Stimulated activated CD8-positive, alpha-beta memory T cell treated with anti-CD3 and anti-CD28 coated beads, Interleukin-4, amount 100 ng/mL, for 48 hours (primary cell): ENCODE measurements at places on chromosomes 3 and 15.
A peak's percentile ranks its signal among the peaks of the same experiment; 100 is the strongest.

DNA sequence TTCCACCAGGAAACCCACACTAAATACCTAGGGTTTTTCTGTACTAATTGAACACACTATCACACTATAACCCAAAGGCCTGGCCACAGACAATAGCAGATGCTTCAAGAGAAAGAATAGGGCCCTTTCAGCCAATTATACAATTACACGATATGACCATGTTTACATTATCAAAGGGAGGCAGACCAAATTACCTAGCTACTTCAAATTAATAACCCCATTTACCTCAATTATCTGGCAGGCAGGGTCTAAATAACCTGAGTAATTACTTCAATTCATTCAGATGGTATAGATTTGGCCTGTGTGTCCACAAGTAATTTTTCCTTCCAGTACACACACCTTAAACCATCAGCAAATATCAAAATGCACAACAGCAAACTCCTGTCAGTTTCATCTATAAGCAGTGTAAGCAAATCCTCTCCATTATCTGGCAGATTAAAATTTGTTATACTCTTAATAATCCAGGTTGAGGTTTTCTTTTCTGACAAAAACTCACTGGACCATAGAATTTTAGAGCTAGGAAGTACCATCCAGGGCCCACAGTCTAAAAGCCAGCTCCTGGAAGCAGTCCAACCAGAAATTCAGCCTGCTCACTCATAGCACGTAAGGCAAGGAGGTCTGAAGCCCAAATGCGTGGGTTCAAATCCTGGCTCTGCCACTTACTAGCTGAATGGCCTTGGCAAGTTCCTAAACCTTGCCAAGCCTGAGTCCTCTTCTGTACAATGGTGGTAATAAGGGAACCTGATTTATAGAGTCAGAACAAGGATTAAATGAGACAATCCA lies 51.8 kb downstream of the RFTN1 start:
- no peak for DNase-seq

GRCh38 chr15:80182611-80183261 lies 29.9 kb downstream of the FAH start:
- DNase-seq, result no peak

- DNase-seq, result no peak
Observed at GRCh38 chr3:147449669-147450068, 40.5 kb downstream of the ZIC1 start.

DNA sequence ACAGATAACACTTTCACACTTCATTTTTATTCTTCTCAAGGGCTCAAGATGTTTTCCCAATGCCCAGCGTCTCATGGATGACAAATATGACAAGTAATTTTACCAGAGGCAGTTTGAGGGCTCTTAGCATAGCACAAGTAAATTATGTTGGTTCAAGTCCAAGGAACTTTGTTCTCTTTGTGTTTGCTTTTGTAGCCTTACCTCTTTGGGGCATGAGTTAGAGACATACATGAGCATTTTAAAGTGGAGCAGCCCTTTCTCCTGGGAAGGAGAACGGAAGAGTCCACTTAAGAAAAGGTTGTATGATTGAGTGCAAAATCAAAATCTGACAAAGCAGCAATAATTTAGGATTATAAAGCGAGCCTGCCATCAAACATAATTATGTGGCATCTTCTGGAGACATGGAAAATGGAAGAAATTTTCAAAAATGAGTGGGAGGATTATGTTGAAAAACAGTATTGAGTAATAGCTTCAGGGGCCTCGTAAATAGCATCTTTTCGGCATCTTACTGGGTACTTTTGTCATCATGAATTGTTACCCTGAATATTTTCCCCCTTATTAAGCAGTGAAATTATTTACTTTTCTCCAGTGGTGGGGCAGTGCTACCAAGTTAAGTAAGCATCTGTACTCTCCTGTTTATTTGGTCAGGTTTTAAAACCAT lies 65.9 kb downstream of the PGPEP1L start:
- no peak for DNase-seq

DNA sequence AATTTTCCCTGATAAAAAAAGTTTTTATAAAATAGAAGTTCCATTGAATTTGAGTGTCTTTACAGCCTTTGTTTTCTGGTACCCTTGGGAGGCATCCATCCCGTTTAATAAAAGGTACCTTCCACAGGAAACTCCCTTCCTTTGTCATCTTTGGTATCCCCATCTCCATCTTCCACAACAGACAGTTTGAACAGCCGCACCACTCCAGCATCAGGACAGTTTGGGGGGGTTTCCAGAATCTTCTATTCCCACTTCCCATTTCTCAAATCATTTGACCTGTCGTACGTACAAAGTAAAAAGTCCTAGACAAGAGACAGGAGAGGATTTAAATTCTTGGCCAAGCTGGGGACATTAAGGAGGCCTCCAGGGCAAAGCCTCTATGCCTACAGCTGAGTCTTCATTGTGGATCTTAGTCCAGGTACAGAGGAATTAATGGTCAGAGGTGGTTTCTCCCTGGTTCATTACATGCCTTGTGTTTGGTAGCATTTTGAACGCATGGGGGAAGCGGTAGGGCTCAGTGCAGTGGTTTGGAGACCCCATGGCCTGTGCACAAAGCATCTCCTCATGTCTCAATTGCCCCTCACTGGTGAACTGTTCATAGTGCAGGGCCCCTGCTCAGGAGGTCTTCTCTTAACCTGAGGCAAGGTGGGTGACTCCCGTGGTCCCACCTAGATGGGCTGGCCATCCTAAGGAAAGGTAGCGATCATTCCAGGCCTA lies 19.4 kb upstream of the BCL2A1 start:
- no peak for DNase-seq

DNA sequence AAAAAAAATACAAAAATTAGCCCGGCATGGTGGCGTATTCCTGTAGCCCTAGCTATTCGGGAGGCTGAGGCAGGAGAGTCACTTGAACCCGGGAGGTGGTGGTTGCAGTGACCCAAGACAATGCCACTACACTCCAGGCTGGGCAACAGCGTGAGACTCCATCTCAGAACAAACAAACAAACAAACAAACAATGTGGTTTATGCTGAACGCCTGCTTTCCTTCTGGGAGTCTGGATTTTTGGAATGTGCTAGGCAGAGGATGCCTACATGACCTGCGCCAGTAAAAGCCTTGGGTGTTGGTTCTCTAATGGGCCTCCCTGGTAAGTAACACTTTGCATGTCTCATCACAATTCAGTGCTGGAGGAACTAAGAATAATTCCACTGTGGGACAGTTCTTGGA lies 43.5 kb downstream of the PCNP start:
- no peak for DNase-seq

GRCh38 chr3:114606336-114606735 lies 312.5 kb downstream of the TIGIT start:
- no peak for DNase-seq

GRCh38 chr15:88802991-88803240 lies 320 bp upstream of the ACAN start:
- no peak for DNase-seq

DNA sequence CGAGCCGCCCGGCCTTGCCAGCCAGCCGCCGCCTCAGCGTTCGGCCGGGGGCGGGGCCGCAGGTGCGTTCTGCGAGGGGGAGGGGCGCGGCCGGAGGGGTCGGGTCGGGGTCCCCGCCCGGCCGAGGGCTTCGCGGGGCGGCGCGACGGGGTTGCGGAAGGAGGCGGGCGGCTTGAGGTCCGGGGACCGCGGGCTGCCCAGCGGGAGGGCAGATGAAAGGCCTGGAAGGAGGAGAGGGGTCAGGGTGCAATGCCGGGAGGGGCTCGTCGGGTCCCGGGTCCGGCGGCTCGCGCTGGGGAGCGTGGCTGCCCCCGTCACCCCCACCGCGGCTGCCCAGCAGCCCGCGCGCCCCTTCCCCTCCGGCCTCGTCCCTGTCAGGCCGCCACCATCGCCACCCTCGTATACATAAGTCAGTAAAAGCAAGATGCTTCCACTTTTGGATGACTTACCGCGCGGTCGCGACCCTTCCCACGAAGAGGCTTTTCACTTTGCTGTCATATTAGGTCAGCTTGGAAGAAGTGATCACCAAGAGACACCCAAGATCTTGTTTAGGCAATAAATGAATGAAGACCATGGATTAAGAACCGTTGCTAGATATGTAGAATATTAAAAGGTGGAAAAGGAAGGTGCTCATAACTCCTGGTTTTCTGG lies 620 bp upstream of the ANP32A start:
- no peak for DNase-seq

DNA sequence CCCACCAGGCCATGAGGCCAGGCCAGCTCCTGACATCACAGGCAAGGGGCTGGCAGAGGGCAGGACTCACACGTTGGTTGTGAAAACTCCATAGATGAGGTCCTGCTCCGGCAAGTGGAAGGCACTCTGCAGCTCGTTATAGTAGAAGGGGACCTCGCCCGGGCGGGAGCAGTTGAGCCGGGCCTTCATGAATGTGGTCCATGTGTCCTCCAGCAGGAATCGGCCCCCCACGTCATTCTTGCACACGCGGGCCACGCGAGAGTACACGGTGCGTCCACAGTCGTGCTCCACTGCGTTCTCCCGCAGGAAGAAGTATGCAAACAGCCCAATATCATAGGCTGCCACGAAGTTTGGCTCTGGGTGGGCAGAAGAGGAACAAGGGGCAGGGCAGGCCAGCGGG lies 101.2 kb downstream of the SEMA5B start:
- no peak for DNase-seq

- DNase-seq, result peak; percentile 59
Observed at GRCh38 chr3:160400030-160400701, 716 bp downstream of the SMC4 start.

DNA sequence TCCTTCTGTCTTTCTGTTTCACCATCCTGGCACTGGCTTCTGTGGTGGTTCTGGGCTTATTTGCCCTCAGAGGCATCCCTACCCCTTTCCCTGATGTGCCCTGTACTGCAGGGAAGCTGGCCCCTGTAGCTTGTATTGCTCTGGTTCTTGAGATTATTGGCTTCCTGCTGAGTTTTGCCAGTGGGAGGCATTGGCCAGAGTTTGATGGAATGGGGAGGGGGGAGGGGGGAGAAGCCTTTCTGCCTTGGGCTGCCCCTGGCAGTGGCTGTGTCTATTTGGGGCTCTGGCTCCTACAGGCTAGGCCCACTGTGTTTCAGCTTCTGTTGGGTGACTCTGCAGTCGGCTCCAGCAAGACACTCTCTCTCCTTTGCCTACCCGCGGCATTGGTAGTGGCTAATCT lies 41.6 kb upstream of the SEMA6D start:
- DNase-seq, result no peak

DNA sequence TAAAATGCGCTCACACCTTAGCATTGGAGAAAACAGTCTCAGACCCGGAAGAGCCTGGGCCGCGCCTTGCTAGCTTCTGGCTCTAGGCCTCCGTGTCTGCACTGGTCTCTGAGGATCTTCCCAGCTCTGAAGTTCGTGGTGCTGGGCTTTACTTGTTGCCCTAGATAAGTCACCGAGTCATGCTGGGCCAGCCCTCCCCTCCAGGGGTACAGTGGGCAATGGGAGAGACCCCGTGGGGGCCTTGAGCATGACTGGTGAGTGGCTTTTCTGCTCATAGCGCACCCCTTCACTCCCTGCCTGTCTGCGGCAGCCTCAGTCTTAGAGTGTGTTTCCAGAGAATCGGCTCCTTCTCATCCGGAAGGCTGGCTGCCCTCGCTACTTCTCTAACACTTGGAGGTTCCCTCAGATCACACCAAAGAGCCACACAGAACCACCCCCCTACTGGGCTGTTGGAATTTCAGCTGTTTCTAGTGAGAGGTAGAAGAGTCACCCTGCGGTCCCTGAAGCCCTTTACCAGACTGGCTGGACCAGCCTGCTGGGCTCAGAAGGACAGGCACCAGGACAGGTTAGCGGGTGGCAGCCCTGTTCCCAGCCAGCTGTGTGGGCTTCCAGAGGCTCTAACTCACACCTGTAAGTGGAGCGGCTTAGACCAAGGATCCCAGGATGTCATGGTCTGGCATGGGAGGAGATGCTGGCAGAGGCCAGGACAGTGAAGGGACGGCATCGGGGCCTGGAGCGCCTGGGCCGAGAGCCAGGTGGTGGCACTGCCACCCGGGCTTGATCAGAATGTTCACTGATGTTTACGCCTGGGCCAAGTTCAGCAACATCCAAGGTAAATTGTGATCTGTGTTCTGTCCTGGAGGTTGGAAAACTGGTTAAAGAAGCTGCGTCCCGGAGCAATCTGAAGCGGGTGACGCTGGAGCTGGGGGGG lies 17.9 kb downstream of the ALDH1A3 start:
- peak; percentile 19 for DNase-seq

DNA sequence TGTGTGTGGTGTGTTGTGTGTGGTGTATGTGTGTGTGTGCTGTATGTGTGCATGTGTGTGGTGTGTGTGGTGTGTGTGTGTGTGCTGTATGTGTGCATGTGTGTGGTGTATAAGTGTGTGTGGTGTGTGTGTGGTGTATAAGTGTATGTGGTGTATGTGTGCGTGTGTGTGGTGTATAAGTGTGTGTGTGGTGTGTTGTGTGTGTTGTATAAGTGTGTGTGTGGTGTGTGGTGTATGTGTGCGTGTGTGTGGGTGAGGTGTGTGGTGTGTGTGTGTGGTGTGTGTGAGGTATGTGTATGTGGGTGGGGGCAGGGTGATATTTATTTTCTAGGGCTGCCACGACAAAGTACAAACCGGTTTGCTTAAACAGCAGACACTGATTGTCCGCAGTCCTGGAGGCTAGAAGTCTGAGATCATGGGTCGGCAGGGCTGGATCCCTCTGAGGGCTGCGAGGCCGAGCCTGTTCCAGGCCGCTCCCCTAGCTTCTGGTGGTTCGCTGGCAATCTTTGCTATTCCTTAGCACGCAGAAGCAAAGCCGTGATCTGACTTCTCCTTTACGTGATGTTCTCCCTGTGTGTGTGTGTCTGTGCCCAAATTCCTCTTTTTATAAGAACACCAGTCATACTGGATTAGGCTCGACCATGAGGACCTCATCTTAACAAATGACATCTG lies 160.2 kb downstream of the XXYLT1 start:
- DNase-seq, result no peak

- DNase-seq, result no peak
Observed at GRCh38 chr3:160286231-160286630, 61.0 kb downstream of the C3orf80 start.

- no peak for DNase-seq
Observed at GRCh38 chr3:141802316-141803077, 39.3 kb downstream of the GRK7 start.

- DNase-seq, result no peak
Observed at GRCh38 chr3:23659274-23659673, 146.5 kb upstream of the UBE2E1 start.
